ENCODE measurements at places on chromosomes 5 and 9.

GRCh38 chr5:59554501-59554900 lies 339.0 kb downstream of the PDE4D start:
- no peak for DNase-seq

GRCh38 chr9:135332516-135332915 lies 147.1 kb upstream of the PPP1R26 start:
- no peak for DNase-seq

DNA sequence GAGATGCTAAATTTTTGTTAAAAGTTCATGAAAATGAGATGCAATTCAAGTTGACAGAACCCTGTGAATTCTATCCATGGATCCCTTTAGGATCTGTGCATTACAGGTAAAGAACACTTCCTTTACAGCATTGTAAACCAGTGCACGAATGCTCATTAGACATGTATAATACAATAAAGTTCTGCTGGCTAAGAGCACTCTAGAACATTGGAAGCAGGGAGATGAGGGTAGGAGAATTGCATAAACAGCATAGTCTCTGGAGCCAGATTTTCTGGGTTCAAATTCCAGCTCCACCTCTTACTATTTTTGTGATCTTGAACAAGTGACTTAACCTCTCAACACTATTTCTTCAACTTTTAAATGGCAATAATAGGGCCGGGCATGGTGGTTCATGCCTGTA lies 300.2 kb downstream of the NTRK2 start:
- DNase-seq, result no peak

DNA sequence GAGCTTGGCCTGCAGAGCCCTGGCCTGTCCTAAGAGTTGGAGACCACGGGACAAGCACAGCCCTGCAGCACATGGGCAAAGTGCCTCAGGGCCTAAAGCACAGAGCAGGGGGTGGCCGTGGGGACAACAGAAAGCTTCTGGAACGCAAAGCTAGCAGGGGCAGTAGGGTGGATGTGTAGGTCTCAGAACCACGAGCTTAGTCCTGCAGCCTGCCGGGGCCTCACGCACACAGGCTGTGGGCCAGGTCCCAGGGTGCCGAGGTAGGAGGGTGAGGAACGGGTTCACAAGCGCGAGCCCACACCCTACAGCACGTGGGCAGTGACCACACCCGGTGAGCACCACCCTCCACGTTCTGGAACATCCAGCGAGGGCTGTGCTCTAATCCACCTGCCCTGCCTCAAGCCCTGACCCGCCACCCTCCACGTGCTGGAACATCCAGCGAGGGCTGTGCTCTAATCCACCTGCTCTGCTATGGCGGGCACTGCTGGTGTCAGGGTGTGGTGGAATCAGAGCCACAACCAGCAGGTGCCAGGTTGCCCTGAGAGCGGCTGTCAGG lies 9.3 kb downstream of the CLPTM1L start:
- no peak for DNase-seq

DNA sequence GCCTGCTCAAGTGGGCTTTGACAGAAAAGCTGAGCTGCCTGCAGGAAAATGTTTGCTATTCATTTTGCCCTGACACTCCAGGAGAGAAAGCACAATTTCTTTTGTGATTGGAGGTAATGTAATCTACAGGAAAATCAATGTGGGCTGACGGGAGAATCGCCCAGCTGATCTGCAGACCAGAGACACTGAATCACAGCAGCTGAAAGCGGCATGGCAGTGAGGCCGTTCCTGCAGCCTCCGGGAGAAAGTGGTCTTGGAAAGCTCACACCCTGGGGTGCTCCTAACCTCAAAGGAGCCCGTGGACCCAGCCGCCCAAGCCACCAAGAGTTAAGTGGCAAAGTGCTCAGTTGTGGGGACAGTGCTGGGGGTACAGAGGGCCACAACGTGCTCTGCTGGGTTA lies 593.6 kb downstream of the BNC2 start:
- DNase-seq, result no peak

DNA sequence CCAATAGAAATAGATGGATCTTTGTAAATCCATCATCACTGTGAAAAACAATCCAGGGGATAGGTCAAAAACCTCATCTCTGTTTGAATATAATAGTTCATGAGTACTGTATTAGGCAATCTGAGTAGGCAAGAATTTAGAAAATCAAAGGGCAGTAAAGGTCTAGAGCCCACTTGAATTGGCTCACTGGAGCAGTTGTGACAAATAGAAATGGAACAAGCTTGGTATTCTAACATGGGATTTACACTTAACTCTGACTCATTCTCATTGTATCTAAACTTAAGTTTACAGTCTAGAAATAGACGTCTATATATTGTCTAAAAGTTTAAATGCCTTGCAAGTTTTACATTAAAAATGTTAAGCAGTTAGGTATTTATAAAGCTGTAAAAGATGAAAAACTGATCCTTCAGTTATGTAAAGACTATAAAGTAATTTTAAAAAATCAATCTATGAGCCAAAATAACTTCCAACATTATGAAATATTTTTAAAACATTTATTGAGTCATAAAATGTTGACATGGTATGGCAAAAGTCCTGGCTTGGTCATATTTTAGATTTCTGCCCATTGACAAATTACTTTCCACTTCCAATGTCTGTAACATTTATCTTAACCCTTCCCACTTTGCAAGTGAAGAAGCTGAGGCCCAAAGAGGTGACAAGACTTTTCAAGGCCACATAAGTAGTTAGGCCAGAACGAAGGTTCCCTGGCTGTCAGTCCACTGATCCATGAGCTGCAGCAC lies 203.7 kb upstream of the NREP start:
- DNase-seq, result no peak

DNA sequence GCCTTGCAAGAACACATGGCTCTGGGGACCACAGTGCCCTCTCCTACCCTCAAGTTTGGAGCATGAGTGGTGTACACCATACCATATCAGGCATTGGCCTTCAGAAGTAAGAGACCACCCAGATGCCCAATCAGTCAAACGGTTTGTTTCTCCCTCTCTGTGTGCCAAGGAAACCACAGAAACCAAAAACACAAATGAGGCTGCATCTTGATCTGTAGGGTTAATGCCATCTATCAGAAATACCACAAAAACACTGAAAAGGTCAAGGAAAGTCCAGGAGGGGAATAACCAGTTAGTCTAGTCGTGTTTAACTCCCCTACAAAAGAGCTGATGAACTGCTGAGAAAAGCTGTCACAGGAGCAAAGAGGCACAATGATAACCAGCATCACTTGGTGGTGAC lies 78.4 kb downstream of the INSYN2B start:
- DNase-seq, result no peak

- DNase-seq, result no peak
Measured at GRCh38 chr9:106560540-106560939, 302.4 kb upstream of the ZNF462 start.

- no peak for DNase-seq
Measured at GRCh38 chr5:170411100-170411499, 21.9 kb upstream of the KCNMB1 start.

GRCh38 chr9:12817702-12818101 lies 42.9 kb downstream of the LURAP1L start:
- DNase-seq, result no peak

- DNase-seq, result no peak
Measured at GRCh38 chr5:116876240-116876840, 301.7 kb upstream of the SEMA6A start.

DNA sequence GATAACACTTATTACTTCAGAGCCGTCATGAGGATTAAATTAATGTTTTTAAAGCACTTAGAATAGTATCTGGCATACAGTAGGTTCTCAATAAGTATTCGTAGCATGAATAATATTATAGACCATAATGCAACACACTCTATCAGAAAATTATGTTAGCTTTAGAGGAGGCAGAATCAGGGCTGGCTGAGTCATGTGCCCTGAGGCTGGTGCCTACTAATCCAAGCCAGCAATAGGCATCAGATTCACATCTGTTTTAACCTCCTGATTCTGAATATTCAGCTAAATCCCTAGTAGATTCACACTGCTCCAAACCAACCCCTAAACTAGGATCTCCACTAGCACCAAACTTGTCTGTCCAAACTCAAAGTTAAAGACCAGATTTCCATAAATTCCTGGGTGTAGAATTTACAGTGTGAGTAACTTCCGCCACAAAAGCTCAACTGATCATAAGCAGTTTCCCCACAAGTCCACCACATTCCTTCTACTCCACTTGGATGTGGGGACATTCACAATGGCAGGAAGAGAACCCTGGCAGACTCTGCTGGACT lies 170.0 kb upstream of the DAPK1 start:
- DNase-seq, result no peak

DNA sequence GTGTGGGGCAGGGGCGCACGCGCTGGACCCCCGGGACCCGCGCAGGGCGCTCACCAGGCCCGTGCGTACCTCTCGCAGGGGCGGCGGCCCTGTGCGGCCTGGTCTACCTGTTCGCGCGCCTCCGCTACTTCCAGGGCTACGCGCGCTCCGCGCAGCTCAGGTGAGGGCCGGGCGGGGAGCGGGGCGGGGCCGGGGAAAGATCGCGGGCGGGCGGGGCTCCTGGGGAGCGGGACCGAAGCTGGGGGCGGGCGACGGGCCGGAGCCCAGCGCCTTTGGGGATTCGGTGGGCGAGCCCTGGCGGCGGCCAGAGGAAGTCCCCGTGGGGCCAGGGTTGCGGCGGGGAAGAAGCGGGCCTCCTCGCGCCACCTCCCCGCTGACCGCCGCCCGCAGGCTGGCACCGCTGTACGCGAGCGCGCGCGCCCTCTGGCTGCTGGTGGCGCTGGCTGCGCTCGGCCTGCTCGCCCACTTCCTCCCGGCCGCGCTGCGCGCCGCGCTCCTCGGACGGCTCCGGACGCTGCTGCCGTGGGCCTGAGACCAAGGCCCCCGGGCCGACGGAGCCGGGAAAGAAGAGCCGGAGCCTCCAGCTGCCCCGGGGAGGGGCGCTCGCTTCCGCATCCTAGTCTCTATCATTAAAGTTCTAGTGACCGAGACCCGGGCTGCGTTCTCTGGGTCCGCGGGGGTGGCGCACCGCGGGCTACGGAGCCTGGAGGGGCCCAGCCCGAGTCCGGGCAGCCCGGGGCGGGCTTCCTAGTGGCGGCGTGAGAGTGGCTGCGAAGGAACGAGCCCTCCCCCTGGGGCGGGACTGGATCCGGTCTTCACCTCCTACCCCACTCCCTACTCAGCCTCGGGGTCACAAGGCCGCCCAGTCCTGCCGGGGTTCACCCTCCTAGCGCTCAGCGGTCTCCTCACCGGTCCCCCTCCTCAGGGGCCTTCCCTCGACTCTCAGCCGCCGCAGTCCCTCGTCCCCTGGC lies 2.4 kb downstream of the LTC4S start:
- peak; percentile 41 for DNase-seq

DNA sequence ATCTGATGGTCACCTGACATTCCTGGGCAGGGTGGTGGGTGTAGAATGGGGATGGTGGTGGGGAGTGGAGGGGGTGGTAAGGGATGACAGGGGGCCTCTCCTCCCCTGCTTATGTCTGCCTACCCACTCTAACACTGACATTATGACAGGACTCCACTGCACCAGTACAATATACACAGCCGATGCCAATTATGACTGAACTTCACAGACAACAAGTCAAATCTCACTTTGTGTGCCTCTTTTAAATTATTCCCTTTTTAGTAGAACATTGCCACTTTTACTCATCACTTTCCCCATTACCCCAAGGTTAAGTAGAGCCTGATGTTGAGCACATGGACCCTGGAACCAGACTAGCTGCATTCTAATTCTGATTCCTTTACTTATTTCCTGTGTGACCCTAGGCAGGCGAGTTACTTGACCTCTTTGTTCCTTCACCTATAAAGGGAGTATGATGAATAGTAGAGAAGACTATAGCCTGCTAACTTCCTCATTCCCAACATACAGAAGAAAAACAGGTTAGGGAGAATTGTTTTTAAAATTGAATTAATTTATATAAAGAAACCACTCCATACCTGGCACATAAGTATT lies 464.7 kb downstream of the DMRT2 start:
- no peak for DNase-seq

- no peak for DNase-seq
Measured at GRCh38 chr5:154487541-154487940, 9.5 kb upstream of the HAND1 start.

DNA sequence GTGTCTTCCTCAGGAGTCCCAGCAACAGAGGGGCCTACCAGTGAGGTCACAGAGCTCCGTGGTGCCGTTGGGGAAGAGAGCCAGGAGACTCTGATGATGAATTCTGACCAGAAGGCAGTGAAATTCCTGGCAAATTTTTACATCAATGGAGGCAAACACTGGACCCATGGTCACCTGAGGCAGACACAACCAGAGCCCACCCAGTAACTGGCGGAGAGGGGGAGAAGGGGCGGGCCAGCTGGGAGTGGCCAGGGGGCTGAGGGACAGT lies at the start of gene STPG3:
TSS of gene STPG3 (plus strand) at position 93 of the 268 bp plus-strand sequence. CDS start at position 94, 1 bp downstream.
- DNase-seq, result no peak

DNA sequence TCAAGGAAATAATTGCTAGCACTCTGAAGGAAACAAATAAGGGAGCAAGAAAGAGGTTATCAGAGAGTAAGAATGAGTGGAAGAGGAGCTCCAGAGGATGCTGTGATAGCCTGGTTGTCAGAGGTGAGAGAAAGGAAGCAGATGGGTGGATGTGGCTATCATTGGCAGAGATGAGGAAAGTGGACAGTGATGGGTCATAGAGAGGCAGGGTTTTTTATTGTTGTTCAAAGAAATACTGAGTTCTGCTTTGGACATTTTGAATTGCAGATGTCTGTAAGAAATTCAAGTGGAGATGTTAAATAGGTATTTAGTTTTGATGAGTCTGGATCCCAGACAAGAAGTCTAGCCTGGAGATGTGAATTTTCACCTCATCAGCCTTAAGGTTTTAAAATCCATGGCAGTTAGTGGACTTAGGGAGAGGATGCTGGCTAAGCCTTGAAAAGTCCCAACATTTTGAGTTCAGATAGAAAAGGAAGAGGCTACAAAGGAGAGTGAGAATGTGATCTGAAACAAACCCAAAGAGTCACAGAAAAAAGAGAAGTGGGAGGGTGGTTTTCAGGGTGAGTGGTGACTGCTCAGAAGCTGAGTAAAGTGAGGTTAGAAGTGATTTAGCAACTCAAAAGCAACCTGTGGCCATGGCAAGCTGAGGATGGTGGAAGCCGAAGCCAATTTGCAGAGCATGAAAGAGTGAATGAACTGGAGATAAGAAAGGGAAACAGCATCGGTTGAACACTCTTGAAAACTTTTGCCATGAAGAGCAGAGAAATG lies 50.4 kb downstream of the PPIC start:
- no peak for DNase-seq

- DNase-seq, result no peak
Measured at GRCh38 chr9:99133145-99133544, 28.2 kb downstream of the TGFBR1 start.

GRCh38 chr9:128077847-128078503 lies 9.9 kb downstream of the SLC25A25 start:
- DNase-seq, result no peak

GRCh38 chr5:73895471-73895870 lies 269.5 kb downstream of the ARHGEF28 start:
- no peak for DNase-seq

- DNase-seq, result no peak
Measured at GRCh38 chr5:106646106-106646505, 1024.6 kb downstream of the EFNA5 start.

DNA sequence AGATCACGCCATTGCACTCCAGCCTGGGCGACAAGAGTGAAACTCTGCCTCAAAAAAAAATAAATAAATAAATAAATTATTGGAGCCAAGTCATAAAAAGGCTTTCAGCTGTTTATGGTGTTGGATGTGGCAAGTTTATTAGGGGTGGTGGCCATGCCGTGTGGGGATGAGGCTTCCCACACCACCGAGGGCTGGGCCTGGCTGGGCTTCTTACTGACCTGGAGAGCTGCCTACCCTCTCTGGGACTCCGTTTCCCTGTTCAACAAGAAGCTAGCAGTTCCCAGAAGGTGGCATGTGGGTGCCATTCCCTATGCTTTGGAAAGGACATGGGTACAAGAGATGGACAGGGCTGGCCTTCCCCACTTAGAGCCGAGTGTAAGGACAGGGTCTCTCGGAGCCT lies 22.6 kb downstream of the GPRIN1 start:
- DNase-seq, result no peak

- DNase-seq, result no peak
Measured at GRCh38 chr9:35579130-35579529, 25.9 kb upstream of the TESK1 start.

Data from hypothalamus (tissue), 51 donors.